ENCODE measurements at places on chromosomes 4 and X. TPM values are rescaled to one million over a fixed set of nuclear protein-coding genes. Genes with fewer than 3 reads are reported as not detected.

The LRP2BP gene
- polyA plus RNA-seq = 0.70 TPM

The SRPK3 gene
- polyA plus RNA-seq = 15.6 TPM

GRCh38 chrX:67784712-67785111, 240.9 kb downstream of the AR start:
- no peak for DNase-seq

The TMEM165 gene
- 32.2 TPM for polyA plus RNA-seq

The CAPN6 gene
- polyA plus RNA-seq = not detected

GRCh38 chr4:168678751-168679366, 182.0 kb downstream of the PALLD start:
- DNase-seq = no peak

- DNase-seq = no peak
Measured at GRCh38 chr4:105240037-105240436, 93.4 kb downstream of the TET2 start.

GRCh38 chr4:138202686-138203085, 39.5 kb downstream of the SLC7A11 start:
- no peak for DNase-seq

The CYLC1 gene
- not detected for polyA plus RNA-seq

GRCh38 chr4:117357437-117357836, 272.1 kb upstream of the TRAM1L1 start:
- DNase-seq = peak; percentile 2

GRCh38 chr4:153549405-153549804, 83.2 kb downstream of the TMEM131L start:
- DNase-seq = no peak

The CSAG3 gene
- polyA plus RNA-seq = not detected

The H2BW2 gene
- not detected for polyA plus RNA-seq

- no peak for DNase-seq
Measured at GRCh38 chr4:157898836-157899605, 273.8 kb downstream of the GASK1B start.

DNA sequence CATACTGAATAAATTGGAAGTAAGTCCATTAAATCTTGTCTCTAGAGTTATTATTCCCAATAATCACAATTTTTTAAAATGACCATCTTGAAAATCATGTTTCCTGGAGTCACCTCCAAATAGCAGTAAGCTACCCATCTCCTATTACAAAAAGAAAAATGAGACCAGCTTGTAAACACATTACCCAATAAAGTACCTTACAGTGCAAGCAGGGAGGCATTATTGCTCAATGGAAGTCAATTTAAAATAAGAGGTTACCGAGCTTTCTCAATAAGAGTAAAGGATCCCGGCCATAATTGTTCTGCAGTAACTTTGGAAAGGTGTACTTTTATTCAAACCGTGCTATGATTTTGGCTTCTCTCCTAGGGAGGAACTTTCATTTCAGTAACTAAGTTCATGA, 78.0 kb downstream of the DMD start:
- no peak for DNase-seq

DNA sequence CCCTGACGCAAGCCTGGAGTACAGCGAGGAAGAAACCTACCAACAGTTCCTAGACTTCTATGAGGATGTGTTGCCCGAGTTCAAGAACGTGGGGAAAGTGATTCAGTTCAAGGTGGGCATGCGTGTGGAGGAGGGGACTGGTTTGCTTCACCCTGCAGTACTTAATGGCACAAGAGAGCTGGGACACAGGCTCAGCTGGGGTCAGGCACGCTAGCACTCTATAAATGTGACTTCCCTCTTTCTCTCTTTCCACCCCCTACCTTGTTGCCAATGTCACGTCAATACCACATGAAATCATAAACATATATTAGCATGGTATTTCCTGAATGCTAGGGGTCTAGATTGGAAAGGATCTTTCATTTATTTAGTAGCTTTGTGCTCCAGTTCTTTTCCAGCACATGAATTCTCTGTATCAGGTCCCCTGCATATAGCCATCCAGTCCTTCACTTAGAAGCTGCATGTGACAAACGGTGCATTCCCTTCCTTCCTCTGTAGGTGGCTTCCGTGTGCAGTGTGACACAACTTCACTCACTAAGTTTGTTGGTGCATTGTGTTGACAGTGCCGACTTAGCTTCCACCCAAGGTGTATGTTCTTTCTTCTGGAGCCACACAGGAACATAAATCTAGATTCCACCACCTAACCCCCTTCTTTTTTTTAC, 25.6 kb downstream of the ZRSR2 start:
- peak; percentile 48 for DNase-seq

- DNase-seq = no peak
Measured at GRCh38 chr4:86108137-86108536, 251.7 kb downstream of the MAPK10 start.

The UGT2B15 gene
- not detected for polyA plus RNA-seq

The SPANXC gene
- polyA plus RNA-seq = not detected

The PF4V1 gene
- polyA plus RNA-seq = not detected

DNA sequence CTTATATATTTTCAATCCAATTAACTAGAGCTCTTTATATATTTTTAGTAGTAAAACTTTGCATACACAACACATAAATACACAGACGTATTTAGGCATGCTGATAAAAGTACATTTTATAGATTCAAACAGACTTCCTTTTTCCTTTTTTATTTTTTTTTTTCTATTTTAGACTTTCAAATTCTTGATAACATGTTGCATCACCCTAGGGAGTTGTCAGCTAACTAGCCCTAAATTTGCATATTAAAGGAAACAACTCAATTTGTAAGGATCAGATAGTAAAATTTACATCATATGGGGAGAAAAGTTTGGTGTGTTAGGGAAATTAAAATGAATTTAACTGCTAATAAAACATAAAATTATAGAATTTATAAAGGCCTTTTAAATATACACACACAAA, 47.4 kb upstream of the APOOL start:
- no peak for DNase-seq

DNA sequence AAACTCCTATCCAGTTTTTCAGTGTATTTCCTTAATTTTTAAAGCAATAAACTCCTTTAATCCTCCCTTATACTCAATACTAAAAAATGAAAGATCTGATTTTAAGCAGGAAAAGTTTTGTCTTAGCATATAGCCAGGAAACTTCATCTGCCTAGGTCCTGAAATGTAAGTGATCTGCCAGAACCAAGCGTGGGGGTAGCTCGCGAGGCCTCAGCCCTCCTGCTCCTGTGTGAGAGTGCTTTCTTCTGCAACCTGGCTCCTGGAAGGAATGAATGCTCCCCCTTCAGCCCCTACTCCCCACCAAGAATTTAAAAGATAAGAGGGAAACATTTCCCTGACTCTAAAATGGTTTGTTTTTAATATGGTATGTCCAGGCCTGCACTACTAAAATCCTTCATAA, 160.1 kb downstream of the CBR4 start:
- no peak for DNase-seq

The SHOX gene
- not detected for polyA plus RNA-seq

GRCh38 chrX:5399403-5399802, 829.3 kb downstream of the NLGN4X start:
- DNase-seq = no peak

The GRIA2 gene
- 4.2 TPM for polyA plus RNA-seq

DNA sequence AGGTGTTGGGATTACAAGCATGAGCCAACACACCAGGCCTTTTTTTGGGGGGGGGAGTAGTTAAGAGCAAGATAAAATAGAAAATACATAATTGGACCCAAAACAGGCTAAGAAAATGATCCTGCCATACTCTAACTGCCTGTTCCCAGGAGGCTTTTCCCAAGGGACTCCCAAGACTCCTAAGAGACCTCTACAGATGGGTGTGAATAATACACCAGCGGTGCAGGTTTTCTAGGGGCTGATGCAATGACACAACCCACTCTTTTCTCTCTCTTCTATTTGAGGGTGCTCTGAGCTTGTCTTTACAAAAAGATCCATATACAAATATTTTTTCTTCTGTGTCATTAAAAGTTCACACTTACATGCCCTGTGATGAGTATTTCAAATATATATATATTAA, 116.9 kb downstream of the RASL11B start:
- no peak for DNase-seq

DNA sequence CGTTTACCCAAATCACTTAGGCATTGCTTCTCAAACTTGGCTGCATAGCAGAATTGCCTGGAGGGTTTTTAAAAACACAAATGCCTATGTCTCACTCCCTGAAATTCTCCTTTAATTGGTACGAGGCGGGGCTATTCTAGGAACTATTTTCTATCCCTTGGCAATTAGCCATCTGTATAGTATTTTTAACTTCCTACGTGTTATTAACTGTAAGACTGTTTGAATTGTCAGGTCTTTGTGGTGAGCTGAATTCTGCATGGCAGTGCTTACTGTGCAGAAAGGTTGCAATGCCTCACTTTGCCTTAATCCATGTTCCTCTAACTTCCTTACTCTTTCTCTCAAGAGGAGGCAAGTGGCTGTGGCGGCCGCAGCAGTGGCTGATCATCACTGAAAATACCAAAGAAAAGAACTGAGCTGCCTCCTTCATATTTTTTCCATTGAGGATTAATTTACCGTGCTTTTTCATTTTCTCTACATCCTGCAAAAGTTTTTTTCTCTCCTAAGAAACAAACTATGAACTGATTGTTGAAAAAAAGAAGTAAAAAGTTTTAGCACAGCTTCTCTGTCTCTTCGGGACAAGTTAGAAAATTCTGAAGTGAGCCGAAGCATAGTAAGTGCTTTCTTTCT, at the start of gene SHROOM3:
Gene SHROOM3, plus strand, starts transcription at position 329 of the 627 bp plus-strand sequence. CDS start 824 bp downstream, outside the sequence.
- DNase-seq = peak; percentile 68

DNA sequence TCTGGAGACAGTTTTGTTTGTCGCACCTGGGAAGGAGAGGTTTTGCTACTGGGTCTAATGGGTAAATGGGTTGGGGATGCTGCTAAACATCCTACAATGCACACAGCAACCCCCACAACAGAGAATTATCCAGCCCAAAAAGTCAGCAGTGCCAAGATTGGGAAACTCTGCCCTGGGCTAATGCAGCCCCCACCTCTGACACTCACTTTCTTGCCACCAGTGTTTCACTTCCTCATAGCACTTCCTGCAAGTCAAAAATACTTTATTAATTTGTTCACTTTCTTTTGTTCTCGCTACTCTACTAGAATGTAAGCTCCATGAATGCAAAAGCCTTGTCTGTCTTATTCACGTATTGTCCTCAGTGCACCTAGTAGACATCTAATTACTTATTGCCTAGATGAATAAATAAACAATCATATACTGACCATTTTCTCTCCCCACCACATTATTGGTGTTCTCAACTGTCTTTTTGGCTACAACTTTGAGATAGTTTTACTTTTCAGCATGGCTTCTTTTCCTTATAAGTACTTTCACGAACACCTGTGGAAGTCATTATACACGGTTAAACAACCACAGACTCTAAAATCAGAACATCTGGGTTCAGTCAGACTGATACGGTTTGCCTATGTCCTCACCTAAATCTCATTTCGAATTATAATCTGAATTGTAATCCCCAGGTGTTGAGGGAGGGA, 82.0 kb upstream of the PITX2 start:
- DNase-seq = no peak

DNA sequence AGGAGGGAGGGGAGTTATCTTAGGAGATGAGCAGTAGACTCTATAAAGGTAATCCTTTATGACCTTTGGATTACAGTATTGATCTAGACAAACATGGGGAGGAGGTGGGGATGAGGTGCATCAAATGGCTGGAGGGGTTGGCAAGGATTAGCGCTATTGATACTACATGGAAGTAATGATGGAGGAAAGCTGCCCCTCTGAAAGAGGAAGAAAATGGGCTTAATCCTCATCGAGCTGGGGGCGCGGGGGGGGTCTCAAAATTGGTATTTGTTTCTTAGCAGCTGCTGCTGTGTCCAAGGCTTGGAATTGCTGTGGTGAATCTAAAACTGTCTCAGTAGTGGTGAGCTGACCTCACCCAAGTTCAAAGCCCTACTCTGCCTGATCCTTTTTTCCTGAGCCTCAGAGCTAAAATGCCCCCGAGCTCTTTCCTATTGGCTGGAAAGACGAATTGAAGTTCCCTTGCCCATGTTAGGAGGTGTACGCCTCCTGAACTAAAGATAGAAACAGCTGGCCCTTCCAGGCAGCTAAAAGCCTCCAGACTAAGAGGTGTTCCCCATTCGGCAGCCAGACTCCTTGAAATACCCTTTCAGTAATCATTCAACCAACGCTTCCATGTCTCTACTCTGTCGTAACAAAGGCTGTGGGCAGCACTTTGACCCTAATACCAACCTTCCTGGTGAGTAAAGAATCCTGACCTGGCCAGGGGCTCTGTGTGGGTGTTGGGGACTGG, at the start of gene ITGB1BP2:
Gene ITGB1BP2, plus strand, starts transcription at position 556 of the 730 bp plus-strand sequence. Its CDS starts 57 bp downstream, at position 613.
- no peak for DNase-seq

- no peak for DNase-seq
Measured at GRCh38 chrX:97909245-97909644, 1025.5 kb downstream of the RPA4 start.

GRCh38 chr4:8181844-8182243, 17.2 kb upstream of the SH3TC1 start:
- no peak for DNase-seq

- no peak for DNase-seq
Measured at GRCh38 chr4:156751486-156751885, 220.1 kb downstream of the PDGFC start.

The CEP135 gene
- 0.44 TPM for polyA plus RNA-seq
